ENCODE measurements at places on chromosomes 16 and 17.

DNA sequence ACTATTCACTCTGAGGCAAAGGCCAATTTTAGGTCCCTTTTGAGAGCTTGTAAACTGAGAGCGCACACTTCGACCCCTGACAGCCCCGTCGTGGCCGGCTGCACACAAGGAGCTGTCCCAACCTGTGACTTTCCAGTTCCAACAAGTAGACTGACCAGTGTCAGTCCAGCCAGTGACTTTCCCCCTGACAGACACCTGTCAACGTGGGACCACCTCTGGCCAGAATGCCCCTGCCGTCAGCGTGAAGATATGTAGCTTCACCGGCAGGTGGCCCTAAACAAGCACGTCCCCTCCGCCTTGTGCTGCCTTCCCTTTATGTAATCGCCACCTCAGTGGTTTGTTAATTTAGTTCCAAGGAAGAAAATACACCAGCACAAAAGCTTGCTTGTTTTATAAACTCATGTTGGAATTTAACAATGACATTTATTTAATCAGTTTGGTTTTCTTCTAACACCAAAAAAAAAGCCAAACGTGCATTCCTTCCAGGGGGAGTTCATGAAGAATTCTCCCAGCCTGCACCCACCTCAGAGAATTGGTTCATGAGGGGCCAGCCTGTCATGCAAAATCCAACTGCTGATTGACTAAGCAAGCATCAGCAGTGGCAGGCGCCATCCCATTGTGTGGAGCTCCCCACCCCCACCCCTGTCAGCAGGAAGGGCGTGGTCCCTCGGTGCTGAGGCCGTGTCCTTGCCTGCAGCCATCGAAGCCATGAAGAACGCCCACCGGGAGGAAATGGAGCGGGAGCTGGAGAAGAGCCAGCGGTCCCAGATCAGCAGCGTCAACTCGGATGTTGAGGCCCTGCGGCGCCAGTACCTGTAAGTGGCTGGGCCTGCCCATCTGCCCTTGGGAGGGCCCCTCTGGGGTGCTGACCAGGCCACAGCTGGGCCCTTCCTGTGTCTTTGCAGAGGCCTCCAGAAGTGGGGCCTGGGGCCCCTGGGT is 33.9 kb downstream of the PLD6 start:
- DNase-seq = no peak

DNA sequence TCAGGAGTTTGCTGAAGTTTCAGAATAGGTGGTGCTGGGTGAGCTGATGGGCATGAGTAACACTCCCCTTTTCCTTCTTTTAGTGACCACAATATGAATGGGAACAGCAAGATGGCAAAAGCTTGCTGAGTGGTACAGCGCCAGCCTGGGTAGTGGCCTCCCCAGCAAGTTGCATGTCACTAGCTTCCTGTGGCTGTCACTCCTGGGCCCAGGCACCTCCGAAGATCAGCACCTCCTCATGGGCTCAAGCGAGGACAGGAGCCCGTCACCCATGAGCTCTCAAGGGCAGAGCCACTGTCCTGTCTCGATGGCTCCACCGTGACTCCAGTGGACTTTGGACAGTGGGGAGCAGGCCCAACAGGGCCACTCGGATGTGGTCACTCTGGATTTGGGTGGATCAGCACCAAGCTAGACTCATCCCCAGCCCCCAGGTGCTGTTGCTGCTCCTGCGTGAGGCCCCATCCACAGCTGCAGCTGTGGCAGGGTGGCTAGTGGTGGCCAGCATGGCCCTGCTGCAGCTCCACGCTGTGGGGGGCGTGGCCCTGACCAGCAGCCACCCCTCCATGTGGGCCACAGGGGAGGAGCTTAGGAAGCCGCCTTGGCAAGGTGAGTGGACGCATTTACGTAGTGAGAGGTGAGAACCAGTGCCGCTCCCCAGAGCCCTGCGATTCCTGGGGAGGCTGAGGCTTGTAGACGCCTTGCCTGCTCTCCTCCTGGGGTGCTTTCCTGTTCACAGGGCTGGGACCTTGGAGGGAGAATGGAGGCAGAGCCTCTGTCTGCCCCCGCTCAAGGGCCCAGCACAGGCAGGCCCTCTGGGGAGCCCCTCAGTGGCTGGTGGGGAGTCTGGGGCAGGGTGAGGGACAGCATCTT is 13.6 kb upstream of the DNASE1 start:
- DNase-seq = no peak

GRCh38 chr16:3254309-3254708 is 2.1 kb downstream of the MEFV start:
- DNase-seq = no peak

DNA sequence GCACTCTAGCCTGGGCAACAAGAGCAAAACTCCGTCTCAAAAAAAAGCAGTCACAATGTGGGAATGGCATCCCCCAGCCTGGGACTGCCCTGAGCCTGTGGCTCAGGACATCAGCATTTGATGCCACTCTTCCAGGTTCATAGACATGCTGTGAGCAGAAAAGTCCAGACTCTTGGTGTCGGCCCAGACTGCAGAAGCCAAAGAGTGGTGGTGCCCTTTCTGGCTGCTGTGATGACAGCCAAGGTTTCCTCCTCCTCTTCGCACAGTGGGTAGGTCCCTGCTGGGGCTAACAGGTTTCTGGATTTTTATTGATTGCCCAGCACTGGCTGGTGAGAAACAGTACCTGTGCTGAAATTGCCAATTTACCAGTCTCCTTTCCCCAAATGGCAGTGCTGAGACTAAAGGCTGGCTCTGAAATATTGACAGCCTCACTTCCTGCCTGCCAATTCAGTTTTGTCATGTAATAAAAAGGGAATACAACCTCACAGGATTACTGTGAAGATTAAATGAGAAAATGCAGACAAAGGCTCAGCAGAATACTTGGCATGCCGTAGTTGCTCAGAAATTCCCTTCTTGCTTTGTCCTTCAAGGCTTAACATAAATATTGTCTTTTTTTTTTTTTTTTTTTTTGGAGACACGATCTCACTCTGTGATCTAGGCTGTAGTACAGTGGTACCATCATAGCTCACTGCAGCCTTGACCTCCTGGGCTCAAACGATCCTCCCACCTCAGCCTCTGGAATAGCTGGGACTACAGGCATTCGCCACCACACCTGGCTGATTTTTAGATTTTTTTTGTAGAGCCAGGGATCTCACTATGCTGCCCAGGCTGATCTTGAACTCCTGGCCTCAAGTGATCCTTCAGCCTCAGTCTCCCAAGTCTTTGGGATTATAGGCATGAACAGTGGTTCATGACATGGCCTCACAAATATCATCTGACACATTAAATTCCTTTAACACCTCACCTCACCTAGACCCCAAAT is 15.5 kb upstream of the UBE2G1 start:
- no peak for DNase-seq

DNA sequence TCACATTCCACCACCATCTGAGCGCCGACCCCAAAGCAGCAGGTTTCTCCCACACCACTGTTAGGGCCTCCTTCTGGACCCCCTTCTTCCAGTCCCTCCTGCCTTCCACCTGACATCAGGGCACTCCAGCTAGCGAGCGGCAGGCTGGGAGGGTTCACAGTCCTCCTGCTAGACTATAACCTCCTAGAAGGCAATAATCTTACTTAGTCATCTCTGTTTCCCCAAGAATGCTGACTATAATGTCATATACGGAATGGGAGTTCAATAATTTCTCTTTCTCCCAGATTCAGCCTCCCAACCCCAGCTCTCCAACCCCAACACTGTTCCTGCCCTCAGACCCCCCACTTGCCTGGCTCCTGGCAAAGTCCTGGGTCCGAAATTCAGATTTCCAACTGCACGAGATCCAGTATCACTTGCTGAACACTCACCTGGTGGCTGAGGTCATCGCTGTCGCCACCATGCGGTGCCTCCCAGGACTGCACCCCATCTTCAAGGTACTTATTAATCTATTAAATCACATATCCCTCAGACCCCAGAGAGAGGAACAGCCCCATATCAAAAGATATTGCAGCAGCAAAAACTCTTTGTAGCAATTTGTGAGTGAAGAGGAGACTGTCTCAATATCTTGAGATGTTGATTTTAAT is 5.6 kb downstream of the ALOX12 start:
- no peak for DNase-seq

DNA sequence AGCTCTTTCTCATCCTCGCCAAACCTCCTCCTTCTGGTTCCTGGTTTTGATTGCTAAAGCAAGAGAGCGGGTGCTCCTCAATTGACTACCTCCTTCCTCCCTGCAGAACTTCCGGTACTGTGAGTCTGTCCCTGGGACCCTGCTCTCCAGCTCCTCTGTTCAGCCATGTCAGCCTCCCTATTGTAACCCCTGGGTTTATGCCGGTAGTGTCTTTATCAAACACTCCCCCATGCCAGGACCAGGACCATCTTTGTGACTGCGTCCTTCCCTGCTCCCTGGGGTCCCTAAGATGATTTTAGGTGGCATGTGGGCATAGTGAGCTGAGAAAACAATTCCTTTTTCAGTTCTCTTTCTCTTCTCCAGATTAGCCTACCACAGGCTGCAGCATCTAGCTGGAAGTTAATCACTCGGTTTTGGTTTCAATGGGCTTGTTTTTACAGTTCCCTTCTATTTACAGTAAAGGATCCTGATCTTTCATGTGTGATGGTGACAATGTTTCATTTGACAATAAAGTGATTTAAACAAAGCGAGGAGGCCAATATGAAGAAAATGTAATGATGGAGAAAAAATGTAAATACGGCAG is 27.7 kb upstream of the IL21R start:
- no peak for DNase-seq

DNA sequence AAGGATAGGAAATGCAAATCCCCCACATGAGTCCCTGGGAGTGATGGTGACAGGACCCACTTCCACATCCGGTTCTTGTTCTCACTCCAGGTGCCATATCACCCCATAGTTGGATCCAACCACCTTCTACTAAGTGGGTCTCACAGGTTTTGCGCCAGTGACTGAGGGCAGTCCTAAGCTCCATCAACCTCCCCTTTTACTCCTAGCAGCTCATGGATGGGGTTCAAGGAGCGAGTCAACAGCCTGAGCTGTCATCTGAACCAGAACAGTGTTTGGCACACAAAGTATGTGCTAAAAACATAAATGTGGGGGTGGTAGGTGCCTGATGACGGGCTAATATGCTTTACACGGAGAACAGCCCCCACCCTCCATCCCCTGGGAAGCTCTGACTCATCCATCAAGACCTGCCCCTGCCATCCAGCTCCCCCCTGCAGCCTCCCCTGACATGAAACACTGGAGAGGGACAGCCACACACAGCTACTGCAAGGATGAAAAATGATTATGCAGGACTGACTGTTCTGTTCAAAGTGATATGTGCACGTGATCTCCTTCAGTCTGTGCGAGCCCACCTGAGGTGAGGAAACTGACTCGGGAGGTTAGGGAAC is 143.2 kb upstream of the CDH5 start:
- no peak for DNase-seq

DNA sequence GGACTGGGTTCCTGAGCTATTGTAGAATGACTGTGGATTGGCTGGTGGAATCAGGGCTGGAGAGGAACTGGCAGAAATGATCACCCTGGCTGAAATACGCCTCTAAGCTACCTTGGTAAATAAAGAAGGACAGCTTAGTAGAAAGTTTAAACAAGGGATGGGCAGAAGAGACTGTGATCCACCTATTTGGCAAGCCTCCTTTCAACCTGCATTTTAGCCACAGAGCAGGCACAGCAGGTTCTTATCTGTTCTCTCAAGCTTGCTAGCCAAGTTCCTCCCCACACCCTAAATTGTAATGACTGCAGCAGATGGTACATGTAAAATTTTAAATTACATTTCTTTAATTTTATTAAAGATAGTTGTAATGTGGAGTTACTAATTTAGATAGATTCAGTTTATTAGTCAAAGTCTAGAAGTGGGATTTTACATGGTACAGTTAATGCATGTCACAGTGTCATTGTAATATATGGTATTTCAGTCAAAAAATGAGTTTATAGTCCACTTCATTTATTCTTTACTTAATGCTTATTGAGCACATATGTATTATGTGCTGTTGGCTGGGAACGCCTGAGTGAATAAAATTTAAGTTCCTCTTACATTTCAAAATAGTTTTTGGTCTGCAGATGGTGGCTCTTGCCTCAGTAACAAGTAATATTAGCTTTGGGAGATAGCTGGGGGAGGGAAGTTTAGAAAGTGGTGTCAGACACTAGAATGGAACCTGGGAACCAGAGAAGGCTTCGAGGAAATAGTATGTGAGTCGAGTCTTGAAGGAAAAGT is 11.2 kb downstream of the EPN2 start:
- DNase-seq = no peak

DNA sequence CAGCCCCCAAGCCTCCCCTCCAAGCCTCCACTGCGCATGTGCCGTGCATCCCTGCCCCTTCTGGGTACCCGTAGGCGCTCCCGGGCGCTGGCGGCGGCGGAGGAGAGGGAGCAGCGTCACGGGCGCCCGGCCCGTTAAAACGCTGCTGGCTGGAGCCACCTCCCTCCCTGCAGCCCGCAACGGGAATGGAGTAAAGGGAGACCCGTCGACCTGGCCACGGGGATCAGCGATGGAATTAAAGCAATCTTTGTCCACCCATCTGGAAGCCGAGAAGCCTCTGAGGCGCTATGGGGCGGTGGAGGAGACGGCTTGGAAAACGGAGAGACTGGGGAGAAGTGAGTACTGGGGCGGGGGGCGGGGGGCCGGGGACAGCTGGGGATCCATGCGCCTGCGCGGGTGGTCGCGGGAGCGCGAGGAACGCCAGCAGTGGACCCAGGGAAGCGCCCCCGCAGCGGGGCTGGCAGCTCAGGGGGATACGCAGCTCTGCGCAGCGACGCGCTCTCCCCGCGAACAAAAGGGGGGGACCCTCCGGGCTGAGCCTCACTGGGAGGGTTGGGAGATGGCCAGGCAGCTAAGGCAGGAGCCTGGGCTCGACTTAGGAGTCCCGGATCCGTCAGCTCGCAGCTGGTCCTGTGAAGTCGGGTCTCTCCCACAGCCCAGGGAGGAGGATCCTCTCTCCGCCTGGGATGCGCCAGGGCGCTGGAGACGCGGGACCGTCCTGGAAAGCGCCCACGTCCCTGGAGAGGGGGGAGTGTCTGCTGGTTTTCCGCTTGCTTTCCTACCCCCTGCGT is at the start of gene BMERB1:
Gene BMERB1 (plus strand): TSS at position 164 of the 791 bp plus-strand sequence. CDS start 66 bp downstream, at position 230.
- peak; percentile 21 for DNase-seq

GRCh38 chr16:30418350-30419181 is 11.2 kb downstream of the ZNF771 start:
- no peak for DNase-seq

- DNase-seq = no peak
These were observed at the start of gene TPSG1 for GRCh38 chr16:1225051-1225451. Gene TPSG1, minus strand, starts transcription at chr16:1225268. Its CDS starts 16 bp downstream, at chr16:1225252.

- DNase-seq = no peak
These were observed 427.9 kb downstream of the CDH11 start for GRCh38 chr16:64693946-64694345.

Data from CD4-positive, alpha-beta T cell treated with Interferon gamma for 1 hour (primary cell).